Stimulated activated naive CD8-positive, alpha-beta T cell treated with anti-CD3 and anti-CD28 coated beads, Interleukin-15, Interleukin-2, amounts not matched to agents 100 U/mL and 50 U/mL, for 24 hours (primary cell): ENCODE measurements at places on chromosomes 2 and 18.

DNA sequence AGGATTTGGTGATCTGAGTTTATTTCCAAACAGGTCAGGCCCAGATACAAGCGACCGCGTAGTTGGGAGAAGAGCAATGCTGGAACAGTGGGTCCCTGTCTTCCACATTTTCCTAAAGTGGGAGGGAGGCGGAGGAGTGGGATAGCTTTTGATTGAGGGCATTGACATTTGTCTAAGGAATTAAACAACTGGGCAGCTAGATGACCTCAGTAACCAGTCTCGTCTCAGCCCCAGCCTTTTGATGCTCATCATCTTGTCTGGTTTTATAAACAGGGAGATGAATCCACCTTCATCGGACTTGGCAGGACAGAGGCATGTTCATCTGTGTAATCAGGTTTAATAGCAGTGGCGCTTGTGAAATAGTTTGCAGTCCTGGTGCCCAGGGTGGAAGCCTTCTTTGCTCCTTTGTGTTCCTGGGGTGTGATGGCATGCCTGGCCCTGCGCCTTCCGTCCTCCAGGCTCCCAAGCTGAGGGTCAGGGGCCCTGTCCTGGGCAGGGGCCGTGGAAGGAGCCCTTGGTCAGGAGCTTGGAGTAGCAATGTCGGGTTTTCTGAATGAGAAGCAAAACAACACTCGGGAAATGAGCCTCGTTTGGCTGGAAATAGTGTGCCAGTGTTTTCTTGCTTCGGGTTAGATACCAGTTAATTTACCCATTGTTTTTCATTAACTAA lies 193.8 kb downstream of the FAM210A start:
- DNase-seq: no peak

- DNase-seq: no peak
Measured at GRCh38 chr2:14535156-14535555, 97.4 kb upstream of the LRATD1 start.

- DNase-seq: no peak
Measured at GRCh38 chr2:131143803-131144202, 38.7 kb downstream of the PLEKHB2 start.

GRCh38 chr2:216206821-216207220 lies 97.7 kb downstream of the XRCC5 start:
- no peak for DNase-seq

- DNase-seq: no peak
Measured at GRCh38 chr18:27181726-27182125, 3.4 kb downstream of the CHST9 start.

GRCh38 chr2:227439214-227439613 lies 32.7 kb upstream of the AGFG1 start:
- no peak for DNase-seq

- DNase-seq: no peak
Measured at GRCh38 chr2:152421521-152422370, 86.8 kb downstream of the FMNL2 start.

DNA sequence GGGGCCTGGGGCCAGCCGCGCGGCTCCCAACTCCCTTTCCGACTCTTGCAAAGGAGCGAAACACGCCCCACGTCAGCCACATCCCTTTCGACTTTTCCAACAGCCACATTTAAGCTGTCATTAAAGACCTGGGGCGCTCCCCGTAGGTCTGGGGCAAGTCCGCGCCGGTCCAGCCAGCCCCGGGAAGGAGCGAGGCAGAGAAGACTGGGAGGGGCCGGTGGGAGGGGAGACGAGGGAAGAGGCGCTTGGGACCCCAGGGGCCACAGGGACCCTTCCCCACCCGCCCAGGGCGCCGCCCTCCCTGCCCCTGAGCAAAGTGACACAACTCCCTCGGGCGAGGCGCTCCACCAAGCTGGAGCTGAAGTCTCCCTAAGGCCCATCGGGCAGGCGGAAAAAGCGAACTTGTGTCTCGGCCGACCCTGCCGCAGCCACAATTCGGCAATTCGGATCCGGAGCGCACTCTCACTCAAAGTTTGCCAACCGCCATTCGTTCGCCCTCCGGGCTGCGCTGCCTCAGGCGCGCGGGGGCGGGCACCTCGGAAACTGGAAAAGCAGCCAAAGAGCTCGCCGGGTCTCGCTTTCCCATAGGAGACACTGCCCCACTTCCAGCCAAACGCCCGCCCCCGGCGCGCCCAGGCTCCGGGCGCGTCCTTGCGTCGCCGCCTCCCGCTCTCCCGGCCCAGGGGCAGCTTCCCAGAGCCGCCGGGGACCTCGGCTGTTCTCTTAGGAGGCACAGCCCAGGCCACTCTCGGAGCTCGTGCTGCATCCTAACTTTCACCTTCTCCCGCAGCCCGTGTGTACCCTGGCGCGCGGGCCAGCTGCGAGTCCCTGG lies 1.1 kb upstream of the KCTD1 start:
- DNase-seq: peak; percentile 14

DNA sequence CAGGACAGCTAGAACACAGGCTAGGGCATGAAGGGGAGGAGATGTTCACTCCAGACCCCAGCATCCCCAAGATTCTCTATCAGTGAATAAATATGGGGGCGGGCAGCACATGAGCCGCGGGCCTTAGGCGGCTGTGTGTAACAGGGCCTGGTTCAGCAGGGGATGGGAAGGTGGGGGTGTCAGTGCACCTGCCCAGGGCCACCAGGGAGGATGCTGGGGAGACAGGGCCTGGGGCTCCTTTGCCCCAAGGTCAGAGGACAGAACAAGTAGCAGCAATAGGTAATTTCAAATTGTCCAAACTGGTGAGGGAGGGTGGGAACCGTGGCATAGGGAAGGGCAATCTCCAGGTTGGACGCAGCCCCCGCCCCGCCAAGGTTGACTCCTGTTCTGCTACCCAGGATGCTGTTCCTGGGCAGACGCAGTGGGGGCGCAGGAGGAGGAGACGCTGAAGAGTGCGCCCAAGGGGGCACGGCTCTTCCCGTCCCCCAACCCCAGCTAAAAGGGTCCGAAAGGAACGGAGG lies 16.2 kb downstream of the CYP26B1 start:
- DNase-seq: no peak

DNA sequence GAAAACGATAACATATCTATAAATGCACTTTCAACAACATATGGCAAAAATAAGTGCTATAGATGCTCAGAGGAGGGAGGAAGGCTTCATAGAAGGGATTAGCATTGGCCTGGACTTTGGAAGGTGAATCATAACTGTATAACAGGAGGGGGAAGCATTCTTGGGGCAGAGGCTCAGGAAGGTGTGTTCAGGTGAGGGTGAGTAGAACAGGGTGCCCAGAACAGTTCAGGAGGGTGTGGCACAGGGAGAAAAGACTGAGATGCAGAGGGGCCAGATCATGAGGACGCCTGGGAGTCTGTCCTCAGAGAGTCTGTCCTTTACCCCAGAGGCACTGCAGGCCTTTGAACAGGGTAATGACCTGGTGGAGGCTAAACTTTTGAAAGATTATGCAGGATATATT lies 29.3 kb upstream of the MEP1B start:
- DNase-seq: no peak
